Astrocyte (in vitro differentiated cells and primary cell): ENCODE measurements at places on chromosomes 5 and 9. TPM values are rescaled to one million over a fixed set of nuclear protein-coding genes. Genes with fewer than 3 reads are reported as not detected.

Gene ACTBL2
- total RNA-seq: 11.6 and 11.8 TPM in 2 replicates

DNA sequence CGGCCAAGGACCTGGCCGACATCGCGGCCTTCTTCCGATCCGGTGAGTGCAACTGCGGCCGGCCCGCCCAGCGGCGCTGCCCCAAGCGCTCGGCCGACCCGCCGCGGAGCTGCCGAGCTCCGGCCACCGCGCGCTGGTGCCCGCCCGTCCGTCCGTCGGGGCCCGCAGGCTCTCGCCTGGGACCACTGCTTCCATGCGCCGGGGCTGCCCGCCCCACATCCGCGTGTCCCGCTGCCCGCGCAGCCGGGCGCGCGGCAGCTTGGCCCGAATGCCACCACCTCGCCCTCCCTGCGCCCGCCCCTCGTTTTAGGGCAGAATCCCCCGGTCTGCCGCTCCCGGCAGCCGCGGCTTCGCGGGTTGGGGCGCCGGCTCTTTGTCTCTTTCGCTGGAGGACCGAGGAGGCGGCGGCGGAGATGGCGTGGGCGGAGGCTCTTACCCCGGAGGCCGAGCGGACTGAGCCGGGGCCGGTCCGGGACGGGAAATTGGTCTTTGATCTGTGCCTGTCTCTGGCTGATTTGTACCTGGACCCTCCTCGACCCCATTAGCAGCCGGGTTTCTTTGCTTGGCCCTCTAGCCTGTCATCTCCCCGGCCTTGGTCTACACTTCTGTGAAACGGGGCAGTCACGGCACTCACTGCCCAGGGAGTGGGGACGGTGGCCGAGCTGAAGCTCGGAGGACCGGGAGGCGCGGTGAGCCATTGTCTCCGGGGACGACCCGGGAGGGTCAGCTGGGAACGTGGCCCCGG lies 871 bp downstream of the TRIO start:
- no peak for DNase-seq

DNA sequence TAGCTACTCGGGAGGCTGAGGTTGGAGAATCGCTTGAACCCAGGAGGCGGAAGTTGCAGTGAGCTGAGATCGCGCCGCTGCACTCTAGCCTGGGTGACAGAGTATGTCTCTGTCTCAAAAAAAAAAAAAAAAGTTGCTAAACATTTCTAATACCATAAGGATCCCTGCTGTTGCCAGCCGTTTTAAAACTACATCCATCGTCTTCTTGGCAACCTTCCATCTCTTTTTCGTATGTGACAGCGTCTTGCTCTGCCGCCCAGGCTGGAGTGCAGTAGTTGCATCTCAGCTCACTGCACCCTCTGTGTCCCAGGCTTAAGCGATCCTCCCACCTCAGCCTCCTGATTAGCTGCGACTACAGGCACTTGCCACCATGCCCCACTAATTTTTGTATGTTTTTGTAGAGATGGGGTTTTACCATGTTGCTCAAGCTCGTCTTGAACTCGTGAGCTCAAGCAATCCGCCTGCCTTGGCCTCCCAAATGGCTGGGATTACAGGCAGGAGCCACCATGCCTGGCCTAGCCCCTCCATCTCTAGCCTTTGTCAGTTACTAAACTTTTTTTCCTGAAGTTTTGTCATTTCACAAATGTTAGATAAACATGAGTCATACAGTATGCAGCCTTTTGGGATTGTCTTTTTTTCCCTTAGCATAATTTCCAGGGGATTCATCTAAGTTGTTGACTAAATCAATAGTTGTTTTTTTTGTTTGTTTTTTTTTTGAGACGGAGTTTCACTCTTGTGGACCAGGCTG lies 13.5 kb downstream of the NSD1 start:
- DNase-seq: peak; percentile 28

GRCh38 chr9:97979788-97980478 lies 3.2 kb upstream of the ANP32B start:
- no peak for DNase-seq

DNA sequence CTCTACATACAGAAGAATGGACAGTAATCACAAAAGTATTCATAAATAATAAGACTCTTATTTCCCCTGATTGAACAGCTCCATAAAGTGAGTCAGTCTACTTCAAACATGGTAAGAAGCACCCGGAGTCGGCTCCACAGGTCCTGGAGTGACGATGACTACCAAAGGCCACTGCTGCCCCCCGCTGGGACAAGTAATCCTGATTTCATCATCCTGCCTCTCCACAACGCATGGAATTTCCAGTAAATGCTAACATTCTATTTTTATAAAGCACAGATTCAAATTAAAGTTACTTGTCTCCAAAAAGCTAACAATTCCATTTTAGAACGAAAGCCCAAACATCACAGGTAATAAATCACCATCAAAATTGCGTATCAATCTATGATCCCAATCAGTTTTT lies 16.2 kb downstream of the ATPSCKMT start:
- DNase-seq: peak; percentile 87

DNA sequence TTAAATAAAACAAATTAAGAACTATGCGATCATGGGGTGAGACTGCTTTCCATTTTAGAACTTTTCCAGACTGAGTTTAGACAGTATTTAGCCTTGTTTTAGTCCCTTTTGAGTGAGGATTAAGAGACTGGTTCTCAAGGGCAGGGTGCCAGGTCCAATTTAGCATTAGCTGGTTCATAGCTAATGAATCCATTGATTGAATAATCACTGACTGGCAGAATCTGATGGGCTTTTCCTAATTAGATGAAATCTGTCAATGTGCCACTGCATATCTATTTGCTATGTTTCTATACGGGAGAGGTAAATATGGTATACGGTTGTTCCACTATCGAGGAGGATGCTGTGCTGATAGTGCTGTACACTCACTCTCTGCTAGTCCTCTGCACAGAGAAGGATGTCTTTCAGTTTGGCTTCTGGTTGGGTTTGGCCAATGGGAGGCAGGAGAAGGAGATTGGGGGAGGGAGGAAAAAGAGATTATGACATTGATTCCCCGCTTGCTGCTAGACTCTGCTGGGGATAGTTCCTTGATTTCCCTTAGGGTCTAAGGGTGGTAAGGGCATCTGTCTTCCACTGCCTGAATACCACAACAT lies 496.6 kb downstream of the CTNND2 start:
- DNase-seq: no peak

GRCh38 chr9:4837261-4838188 lies 44.8 kb downstream of the RCL1 start:
- DNase-seq: peak; percentile 97

DNA sequence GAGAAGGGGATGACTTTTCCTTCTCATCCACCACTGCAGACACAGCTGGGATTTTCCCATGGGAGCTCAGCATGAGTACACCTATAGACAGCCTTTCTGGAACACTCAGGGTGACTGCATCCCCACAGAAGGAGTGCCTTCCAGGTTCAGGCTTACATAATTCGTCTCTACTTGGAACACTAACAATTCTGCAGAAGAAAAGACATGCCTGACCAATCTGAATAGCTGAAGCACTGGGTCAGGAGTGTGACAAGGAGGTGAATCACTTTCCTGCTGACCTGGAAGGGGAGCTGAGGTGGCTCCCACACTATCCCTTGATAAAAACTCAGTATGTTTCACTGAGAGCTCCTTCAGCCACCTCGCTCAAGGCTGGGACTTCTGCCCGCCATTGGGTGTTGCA lies 425.3 kb downstream of the TLR4 start:
- no peak for DNase-seq

DNA sequence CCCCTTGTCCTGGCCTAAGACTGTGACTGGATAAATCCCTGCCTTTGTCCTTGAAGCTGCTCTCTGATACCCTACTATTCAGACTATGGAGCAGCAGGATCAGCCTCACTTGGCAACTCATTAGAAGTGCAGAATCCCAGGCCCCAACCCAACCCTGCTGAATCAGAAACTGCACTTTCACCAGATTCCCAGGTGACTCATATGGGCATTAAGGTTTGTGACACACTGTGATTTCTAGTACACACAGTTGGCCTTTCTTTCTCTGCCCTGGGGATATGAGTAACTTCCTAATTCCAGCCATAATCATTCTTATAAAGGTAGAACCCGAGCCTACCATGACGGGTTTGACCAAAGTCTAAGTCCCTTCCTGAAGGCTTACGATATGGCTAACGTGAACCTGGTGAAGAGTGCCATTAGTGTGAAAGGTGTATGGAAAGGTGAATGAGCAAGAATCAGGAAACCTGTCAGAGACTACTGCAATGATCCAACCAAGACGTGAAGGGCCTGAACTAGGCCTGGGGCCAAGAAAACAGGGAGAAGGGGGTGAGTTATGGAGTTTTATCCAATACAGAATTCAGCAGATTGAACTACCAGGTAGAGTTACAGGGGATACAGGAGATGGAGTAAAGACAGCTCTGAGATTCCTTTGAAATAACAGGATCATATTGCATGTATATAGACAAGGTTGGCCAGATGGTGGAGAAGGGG lies 533.0 kb downstream of the BNC2 start:
- DNase-seq: peak; percentile 96

DNA sequence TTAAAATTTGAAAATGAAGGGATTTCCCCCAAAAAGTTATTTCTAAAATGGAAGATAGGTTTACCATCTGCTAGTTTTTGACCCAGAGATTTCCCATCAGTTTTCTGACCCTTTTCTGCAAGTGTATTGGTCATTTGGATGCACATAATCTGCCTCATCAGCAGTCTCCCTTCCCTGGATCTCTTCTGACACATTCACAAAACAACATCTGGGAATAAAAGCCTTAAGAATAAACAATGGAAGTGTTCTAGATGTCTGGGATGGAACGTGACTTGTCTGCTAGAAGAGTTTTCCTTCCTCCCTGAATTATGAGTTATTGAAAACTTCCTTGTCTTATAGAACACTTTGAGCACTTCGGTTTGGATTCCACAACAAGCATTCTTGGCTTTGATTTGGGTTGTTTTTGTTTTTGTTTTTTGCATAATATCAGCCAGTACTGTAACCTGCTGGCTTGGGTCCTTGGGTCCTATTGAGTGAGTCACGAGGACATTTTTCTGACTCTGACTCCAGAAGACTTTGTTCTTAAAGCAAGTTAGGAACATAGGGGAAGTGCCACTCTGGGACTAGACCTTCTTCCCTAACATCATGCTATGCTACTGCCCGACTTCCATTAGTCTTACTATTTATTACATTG lies 18.2 kb upstream of the ESM1 start:
- no peak for DNase-seq

DNA sequence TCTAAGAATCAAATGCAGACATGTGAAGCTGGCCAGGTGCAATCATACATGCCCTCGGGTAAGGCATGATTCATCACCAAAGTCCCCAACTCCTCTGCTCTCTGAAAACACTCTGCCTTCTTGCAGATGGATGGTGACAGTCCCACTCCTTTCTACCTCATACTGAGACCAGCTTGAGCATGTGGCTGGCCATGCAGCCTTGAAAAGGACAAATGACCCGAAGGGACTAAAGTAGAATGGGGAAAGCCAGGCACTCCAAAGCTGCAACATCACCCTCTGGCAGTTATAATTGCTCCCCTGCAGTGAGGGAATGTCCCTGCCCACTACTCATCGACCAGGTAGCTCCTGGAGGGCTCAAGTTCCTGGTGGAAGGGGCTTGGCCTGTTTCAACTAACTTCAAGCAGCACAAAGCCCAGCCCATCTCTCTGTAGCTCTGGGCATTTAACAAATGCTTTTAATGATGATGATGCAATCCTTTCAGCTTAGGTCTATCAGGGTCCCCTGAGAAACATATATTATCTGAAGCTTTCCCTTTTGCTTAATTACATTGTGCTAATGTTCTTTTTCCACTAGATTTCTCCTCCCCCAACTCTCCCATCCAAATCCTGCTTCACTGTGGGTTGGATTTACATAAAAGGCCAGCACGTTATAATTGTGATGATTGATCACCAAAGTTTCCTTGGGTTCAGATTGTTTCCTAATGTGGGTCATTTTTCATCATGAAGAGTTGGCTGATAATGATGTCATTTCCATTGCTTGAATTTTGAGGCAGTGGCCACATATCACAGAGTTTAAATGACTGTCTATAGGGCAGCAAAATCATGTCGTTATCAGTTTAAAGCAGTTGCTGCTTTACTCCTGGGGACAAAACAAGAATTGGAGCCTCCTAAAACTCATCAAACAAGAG lies 436.5 kb upstream of the SLC30A5 start:
- peak; percentile 6 for DNase-seq

Gene DRD1
- 0.14 and 0.23 TPM in 2 replicates for total RNA-seq

- DNase-seq: no peak
These were observed 573.9 kb downstream of the KIF4B start for GRCh38 chr5:155587458-155587857.

DNA sequence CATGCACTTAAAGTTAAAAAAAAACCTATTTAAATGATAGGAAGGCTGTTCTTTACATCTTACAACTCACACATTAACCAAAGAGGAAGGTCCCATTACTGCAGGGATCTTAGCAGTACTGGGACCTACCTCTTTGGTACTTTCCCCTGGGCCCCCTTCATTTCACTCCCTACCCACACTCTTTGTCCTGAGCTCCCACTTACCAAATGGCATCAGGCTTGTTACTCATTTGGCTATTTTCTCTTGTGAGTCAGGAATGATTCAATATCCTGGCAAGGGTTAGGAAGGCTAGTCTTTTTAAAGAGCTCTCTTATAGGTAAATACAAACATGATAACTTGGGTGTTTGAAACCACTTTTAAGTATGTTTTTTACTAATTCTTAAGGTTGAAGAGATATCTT lies 117.4 kb upstream of the ELL2 start:
- DNase-seq: peak; percentile 96

Gene PTPRD
- total RNA-seq: 84.0 and 88.1 TPM in 2 replicates

DNA sequence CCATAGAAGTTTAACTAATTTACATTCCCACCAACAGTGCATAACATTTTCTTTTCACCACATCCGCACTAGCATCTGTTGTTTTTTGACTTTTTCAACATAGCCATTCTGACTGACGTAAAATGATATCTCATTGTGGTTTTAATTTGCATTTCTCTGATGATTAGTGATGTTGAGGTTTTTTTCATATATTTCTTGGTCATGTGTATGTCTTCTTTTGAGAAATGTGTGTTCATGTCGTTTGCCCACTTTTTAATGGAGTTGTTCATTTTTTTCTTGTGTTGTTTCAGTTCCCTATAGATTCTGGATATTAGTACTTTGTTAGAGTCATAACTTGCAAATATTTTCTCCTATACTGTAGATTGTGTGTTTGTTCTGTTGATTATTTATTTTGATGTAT lies 163.4 kb downstream of the FER start:
- no peak for DNase-seq

GRCh38 chr9:26603617-26604016 lies 289.0 kb downstream of the CAAP1 start:
- DNase-seq: no peak

DNA sequence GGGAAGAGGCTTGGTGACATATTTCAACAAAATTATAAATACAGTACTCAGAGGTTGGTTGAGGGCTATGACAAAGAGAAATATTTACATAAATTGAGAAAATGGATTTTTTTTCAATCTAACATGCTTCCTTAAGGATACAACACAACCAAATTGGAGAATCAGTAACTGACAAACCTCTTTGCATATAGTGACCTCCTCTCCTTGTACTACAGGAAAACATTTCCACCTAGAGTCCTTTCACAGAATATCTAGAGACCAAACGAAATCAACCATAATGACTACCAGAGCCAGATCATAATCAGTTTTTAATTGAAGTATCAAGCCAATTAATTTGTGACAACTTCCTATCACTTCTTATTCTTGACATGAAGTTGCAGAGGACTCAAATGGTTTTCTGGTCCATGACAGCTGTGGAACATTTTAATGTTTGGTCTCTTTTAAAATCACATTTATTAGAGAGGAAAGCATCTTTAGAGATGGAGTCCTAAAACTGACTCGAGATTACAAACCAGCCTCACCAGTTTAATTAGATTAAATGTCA lies 1636.5 kb upstream of the C9orf72 start:
- no peak for DNase-seq

Gene UNC13B
- 26.1 and 30.5 TPM in 2 replicates for total RNA-seq
